ENCODE measurements at places on chromosomes 2 and 18. TPM values are rescaled to one million over a fixed set of nuclear protein-coding genes. Genes with fewer than 3 reads are reported as not detected.

RASGRP3 gene
- polyA plus RNA-seq: 62.5 TPM

INPP5D gene
- polyA plus RNA-seq: 104 TPM

NYAP2 gene
- not detected for polyA plus RNA-seq

ORC2 gene
- 18.1 TPM for polyA plus RNA-seq

FOXD4L1 gene
- polyA plus RNA-seq: not detected
